Liver (tissue), 10 donors: ENCODE measurements at places on chromosomes 16 and 17. TPM values are rescaled to one million over a fixed set of nuclear protein-coding genes. Genes with fewer than 3 reads are reported as not detected.
A peak's percentile ranks its signal among the peaks of the same experiment; 100 is the strongest.

RAB37 gene
- 5.9 TPM for polyA plus RNA-seq

DNA sequence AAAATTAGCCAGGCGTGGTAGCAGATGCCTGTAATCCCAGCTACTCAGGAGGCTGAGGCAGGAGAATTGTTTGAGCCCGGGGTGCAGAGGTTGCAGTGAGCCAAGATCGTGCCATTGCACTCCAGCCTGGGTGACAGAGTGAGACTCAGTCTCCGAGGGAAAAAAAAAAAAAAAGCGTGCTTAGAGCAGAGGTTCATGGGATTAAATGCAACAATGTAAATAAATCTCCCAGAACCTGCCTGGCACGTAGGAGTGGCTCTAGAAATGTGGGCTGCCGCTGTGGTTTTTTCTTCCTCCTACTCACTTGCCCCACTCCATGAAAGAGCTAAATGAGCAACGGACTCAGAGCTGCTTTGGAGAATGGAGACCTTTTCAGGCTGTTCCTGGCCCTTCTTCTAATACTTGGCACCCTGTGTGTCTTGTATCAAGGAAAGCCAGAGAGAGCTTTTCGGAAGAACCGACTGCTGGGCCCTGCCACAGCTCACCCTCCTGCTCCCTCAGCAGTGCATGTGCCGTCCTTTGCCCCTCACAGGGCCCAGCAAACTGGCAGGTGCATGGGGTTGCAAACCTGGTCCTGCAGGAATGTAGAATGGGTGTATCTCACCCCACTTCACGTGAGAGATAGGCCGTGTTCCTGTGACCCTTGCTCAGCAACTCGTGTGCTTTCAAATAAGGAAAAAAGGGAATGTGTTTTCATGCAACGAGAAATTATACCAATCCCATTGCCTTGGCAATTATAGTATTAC is 52.0 kb downstream of the LDHD start:
- peak overlapping the region; percentile 25 for H3K27ac ChIP-seq

GRCh38 chr17:71200597-71200996 is 920.2 kb upstream of the SOX9 start:
- no peaks in the 10 kb centered on the region for H3K4me1 ChIP-seq
- H3K4me3 ChIP-seq = no peak overlapping the region
- H3K36me3 ChIP-seq = no peaks in the 10 kb centered on the region
- DNase-seq = no peak
- no peaks in the 10 kb centered on the region for H3K27me3 ChIP-seq

DNA sequence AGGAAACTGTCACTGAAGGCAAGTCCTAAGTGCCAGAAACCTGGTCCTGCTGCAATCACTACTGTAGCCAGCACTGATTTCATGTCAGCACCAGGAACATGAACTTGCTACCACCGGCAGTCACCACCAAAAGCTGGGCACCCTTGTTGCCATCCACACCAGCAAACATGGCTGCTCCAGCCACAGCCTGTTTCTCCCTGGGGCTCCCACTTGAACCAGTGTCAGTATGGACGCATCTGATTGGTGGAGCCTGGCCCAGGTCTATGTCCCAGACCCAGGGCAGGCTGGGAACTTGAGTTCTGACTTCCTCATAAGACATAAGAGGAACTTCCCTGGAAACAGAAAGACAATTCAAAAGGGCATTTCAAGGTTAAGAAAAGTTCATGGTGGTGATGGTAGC is 56.5 kb downstream of the COPRS start:
- H3K27me3 ChIP-seq = no peaks in the 10 kb centered on the region
- H3K4me1 ChIP-seq = peaks cover 6% of the 10 kb centered on the region
- no peak for DNase-seq

TNFRSF17 gene
- not detected for polyA plus RNA-seq

SLC38A8 gene
- polyA plus RNA-seq = 1.0 TPM

CACNG4 gene
- 0.02 TPM for polyA plus RNA-seq

PITPNM3 gene
- polyA plus RNA-seq = 1.5 TPM

SCNN1B gene
- polyA plus RNA-seq = 0.14 TPM

DNA sequence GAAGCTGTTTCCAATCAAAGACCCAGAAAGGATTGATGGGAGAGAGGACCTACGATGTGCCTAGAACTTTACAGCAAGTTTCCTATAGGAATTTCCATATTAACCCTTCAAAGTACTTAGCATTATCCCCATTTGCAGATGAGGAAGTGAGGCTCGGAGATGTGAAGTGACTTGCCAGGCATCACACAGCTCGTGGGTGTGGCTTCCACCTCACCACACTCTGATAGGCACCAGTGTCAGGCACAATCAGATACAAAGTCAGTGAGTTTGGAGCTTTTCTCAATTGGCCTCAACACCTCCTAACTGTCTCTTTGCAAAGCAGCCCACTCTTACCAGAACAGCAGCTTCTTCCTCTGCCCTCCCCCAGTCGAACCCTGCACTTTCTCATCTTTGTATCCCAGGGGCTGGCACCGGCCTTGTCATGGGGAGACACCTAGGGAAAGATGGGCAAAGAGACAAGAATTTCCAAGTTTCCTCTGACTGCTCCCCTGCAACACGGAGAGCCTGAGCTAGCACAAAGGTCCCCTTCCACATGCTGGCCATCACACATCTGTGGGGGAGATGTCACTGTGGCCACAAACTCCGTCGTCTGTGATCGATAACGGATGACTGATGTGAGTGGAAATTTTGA is 37.4 kb upstream of the CCL1 start:
- no peaks in the 10 kb centered on the region for H3K27me3 ChIP-seq
- H3K4me3 ChIP-seq = no peak overlapping the region
- no peaks in the 10 kb centered on the region for H3K36me3 ChIP-seq
- no peaks in the 10 kb centered on the region for H3K4me1 ChIP-seq

DNA sequence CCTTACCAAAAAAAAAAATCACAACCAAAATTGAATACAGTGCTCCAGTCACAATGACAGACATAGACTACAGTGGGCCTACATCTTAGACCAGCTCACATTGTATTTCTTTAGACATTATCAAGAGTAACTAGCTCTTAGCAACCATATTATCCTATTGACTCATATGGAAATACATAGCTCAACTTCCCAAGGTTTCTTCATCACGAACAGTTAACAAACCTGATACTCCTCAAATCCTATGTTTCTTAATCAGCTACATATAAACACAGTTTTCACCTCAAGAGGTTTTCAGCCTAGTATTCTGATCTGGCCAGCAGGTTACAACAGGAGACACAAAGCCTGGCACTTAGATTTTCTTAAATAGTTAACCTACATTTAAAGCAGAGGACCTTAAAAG is 29.7 kb downstream of the CMC2 start:
- no peak overlapping the region for H3K27ac ChIP-seq
- H3K4me3 ChIP-seq = no peak overlapping the region
- DNase-seq = no peak
- H3K4me1 ChIP-seq = peaks cover 45% of the 10 kb centered on the region
